ENCODE measurements at places on chromosomes 5 and 9.
A peak's percentile ranks its signal among the peaks of the same experiment; 100 is the strongest.

- DNase-seq = no peak
Measured at GRCh38 chr5:166185185-166185584, 2106.3 kb upstream of the WWC1 start.

DNA sequence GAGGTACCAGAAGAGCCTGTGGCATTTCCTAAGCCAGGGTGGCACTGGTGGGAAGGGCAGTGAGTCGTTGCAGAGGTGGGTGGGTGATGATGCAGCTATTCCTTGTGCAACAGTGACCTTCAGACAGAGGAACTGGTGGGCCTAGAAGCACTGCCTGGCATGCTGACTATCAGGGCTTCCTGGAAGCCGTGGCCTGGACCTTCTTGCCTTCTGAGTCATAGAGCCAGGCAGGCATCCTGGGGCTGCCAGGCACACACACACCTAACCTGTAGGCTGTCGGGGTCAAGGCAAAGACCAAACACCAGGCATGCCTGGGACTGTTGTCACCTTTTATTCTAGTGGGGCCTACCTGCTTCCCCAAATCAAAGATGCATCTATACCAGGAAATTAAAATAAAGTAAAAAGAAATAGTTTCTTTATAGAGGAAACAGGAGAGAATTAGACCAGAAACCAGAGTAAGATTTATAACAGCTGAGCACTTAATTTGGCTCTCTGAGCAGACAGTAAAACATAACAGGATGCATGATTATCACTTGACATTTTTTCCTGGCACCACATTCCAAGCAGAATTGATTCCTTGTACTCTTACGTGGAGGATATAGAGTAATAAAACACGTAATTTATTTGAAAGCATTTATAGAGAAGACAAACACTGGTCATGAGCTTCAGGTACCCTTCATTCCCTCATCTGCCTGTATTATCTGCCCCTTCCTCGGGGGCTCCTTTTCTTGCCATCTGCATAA is 25.1 kb downstream of the NANS start:
- DNase-seq = no peak

DNA sequence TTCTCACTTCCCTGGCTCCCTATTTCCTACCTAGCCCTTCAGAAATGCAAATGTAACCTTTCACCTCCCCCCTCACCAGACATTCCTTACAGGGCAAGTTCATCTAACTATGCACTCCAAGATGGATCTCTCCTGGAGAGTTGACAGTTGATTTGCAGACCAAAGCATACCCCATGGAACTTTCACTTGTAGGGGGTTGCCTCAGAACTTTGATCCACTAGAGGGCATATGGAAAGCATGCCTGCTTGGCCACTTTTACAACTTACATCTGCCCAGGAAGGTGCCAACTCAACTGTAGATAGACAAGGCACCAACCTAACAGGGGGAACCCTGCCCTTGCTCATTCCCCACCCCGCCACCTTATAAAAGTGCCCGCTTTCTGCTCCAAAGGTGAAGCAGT is 187.8 kb downstream of the NXNL2 start:
- DNase-seq = no peak

- no peak for DNase-seq
Measured at GRCh38 chr9:124652203-124652602, 118.9 kb downstream of the NR6A1 start.

GRCh38 chr5:89313044-89313443 is 430.1 kb upstream of the MEF2C start:
- DNase-seq = no peak

DNA sequence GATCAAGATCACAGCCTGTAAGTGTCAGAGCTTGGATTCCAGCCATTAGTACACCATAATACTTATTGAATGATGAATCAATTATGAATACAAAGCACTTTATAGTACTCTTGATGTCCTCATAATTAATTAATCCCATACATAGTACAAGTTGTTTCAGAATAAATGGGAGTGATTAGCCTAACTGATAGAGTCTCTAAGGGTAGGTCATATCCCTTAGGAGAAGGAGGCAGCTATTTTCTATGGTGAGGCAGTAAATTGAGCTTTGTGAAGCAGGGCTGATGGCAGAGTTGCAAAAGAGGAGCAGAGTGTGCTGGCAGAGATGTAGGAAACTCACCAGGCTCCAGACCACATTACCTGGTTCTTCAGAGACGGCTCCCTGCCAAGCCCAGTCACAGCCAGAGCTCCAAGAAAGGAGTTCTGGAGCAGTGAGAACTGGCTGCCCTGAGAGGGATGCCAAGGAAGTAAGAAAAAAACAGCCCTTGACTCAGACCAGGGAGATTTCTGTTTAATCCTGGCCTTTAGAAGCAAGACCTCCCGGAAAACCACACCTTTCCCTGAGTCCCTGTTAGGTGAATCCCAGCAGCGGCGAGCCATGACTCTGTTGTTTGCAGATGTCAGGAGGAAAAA is 112.9 kb downstream of the SH3TC2 start:
- no peak for DNase-seq

- DNase-seq = no peak
Measured at GRCh38 chr5:51345106-51345505, 38.1 kb upstream of the ISL1 start.

GRCh38 chr9:132823370-132824145 is 54.5 kb downstream of the AK8 start:
- no peak for DNase-seq

GRCh38 chr5:163624431-163624830 is 119.0 kb downstream of the MAT2B start:
- no peak for DNase-seq

DNA sequence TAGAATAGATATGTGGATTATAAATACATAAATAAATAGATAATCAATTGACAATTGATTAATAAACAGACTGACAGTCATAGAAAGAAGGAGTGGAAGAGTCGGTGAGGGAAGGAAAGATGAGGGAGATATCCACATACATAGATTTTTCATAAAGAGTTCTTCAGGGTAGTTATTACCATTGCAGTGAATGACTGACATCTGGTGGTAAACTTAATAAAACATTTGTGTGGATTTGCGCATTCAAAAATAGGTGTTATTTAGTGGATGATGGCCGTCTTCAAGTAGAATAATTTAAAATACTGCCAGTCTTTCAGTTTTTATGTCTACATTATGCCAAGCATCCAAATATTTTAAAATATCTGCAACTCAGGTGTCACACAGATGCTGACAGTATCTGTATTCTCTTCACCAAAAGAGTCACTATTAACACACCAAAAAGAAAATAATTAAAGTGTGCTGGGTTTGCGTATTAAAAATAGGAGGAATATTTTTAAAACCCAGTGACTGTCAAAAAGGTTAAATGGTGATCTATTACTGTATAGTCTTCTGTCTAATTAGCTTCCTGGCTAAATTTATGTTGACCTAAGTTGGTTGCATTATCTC is 78.8 kb downstream of the GIN1 start:
- DNase-seq = peak; percentile 15

DNA sequence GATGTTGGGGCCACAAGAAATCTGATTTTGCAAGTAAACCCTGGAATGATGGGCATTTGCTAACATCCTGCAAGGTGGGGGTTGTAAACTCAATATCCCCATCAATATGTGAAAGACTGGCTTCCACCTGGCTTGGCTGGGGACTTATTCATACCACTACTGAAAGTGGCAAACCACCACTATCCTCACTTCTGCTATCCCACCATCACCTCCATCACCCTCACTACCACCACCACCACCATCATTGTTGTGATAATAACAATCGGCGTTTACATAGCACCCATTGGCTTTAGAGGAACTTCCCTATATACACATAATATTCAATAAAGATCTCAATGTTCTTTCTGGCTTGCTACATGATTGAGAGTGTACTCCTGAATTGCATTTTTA is 224.7 kb upstream of the DAP start:
- DNase-seq = no peak

GRCh38 chr9:112581469-112582176 is 95.0 kb downstream of the KIAA1958 start:
- no peak for DNase-seq

DNA sequence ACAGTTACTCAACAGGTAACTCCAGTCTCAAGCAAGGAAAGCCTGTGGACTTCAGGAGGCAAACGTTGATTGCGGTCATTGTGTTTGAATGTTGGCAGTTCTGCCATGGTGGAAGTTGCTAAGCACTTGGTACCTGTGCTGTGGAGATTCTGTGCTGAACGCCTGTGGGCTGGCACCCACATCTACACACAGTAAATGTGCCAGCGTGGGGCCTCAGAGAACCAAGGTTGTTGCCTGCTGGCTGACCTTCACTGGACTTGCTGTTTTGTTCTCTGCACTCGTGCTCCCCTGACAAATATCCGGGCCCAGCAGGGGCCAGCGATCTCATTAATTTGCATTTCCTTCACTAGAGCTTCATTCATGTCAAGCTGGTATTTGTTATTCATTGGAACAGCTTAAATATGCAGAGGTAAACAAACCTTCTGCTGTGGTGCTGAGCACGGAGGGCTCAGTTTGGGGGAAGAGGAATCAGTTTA is 141.8 kb downstream of the PRKACG start:
- DNase-seq = no peak

DNA sequence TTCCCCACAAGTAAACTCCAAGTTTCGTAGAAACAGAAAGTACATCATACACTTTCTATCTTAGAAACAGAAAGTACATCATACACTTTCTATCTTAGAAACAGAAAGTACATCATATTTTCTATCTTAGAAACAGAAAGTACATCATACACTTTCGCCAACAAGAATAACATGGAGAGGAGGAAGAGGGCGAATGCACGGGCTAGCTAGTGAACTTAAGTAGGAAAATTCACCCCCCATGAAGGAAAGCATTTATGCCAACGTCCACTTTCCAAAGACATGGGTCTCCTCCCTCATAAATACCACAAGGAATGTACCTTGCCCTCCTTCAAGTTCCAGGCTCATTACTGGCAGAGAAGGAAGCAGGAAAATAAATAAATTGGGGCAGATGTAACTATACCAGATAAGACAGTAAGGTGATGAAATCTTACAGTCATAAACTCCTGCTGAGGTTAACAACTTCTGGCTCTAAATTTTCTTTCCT is 64.7 kb downstream of the FRMD3 start:
- no peak for DNase-seq

DNA sequence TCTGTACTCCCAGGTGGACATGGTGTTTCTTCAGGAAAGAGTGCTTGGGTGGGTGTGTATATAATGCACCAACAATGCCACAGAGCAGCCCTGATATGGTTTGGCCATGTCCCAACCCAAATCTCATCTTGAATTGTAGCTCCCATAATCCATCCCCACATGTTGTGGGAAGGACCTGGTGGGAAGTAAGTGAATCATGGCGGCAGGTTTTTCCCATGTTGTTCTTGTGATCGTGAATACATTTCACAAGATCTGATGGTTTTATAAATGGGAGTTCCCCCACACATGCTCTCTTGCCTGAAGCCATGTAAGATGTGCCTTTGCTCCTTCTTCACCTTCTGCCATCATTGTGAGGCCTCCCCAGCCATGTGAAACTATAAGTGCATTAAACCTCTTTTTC is 158.5 kb downstream of the NR3C1 start:
- DNase-seq = no peak

DNA sequence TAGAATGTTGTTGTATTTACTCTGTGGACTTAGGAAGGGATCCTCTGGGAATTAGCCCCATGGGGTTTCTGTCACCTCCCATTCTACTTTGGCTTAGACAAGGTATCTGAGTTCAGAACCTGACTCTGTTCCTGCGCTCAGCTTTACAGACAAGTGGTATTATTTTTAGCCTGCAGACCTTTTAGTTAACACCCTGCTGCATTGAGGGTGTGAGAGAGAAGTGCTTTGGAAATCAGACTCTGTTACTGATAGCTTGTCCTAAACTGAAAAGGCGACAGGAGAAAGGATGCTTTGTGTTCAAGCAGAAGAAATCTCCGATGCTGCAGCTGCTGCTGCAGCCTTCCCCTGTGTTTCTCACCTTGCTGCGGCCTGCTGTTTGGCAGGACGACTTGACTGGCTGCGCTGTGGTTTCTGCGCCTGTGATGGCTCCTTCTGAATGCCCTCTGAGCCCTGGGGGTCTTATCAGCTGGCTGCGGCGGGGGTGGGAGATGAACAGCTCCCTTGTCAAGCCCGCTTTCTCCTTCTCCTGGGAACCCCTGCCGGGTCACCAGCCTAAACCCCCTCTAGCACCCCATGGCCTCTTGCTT is 61.9 kb downstream of the PGM5 start:
- no peak for DNase-seq

DNA sequence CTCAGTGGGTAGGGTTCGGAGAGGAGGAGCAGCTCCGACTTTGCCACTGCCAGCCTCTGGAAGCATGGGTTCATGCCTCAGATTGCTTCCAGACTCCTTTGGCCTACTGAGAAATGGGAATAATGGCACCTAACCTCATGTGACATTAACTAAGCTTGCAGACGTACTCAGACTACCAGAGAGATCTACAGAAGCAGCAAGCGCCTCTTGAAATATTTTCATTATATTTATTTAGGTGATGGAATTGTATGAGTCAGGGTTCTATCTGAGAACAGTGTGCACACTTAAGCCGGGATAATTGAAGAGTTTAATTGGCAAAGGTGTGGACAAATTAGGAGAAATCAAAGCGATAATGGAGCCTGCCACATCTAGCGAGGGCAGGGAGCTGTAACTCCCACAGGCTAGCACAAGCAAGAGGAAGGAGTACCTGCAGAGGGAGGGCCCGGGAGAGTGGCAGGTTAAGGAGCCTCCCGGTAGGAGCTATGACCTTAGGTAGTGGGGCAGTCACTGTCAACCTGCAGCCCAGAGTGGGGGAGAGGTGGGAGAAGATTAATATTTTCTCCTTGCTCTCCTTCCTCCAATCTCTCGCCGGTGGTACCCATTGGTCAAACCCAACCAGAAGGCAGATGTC is 12.2 kb upstream of the PDZD2 start:
- no peak for DNase-seq

GRCh38 chr5:145587710-145588109 is 247.4 kb downstream of the PRELID2 start:
- DNase-seq = no peak

DNA sequence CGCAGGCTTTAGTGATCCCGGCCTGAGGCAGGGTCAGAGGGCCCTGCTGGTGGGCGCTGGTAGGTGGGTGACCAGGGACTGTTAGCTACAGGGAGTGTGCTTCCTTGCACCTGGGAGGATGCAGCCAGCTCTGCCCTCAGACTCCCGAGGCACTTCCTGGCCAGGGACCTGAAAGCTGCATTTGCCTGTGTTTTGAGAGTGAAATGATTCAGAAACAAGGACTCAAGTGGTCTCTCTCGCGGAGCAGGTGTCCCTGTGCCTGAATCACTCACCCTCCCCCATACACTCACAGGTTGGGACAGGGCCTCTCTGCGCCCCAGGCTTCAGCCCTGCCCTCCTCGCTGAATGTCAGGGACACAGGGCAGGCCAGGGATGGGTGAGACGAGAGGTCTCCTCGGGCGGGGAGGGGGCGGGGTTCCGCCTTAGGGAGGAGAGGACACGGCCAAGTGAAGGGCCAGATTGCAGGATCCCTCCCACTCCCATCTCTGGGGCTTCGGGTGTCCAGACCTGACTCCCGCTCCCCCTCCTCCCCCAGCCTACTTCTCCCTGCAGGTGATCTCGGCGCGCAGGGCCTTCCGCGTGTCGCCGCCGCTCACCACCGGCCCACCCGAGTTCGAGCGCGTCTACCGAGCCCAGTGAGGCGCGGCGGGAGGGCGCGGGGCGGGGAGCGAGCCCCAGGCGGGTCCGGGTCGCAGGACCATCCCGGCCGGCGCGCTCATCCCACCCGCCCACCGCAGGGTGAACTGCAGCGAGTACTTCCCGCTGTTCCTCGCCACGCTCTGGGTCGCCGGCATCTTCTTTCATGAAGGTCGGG is 1.5 kb downstream of the LTC4S start:
- DNase-seq = no peak

Data from brain pericyte (primary cell).